Stimulated activated CD4-positive, alpha-beta T cell treated with anti-CD3 and anti-CD28 coated beads, Interleukin-1b, Interleukin-23, amount 100 ng/mL, for 24 hours (primary cell): ENCODE measurements at places on chromosomes 2 and 18.

DNA sequence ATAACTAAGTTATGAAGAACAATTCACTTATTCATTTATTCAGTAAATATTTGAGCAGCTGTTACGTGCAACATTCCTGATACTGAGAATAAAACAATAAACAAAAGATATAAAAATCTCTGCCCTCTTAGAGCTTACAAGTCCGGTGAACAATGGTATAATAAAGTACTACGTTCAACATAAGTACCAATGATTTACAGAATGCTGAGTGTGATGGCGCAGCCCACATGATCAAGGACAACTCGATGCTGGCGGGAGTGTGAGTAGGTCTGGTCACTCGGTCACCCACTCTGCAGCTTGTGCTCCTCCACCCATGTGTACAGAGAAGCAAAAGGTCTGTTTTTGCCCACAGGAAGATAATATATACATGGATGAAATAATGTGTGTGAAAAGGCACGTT, 254.3 kb downstream of the BCL11A start:
- no peak for DNase-seq

DNA sequence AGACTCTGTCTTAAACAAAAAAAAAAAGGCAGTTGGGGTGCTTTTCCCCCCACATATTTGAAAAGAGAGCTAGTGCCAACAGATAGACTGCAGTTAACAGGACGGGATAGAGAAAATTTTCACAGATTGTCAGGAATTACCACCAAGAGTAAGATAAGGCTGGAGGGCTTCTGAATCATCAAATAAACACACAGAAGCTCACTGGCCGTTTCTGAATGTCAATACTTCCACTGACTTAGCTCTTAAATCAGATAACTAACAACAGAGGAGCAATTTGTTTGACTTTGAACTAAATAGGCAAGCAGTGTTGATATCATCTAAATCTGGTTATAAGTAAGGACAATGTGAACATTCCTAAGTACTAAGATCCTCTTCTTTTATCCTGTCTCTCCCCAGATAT, 34.7 kb downstream of the PIEZO2 start:
- DNase-seq, result no peak

DNA sequence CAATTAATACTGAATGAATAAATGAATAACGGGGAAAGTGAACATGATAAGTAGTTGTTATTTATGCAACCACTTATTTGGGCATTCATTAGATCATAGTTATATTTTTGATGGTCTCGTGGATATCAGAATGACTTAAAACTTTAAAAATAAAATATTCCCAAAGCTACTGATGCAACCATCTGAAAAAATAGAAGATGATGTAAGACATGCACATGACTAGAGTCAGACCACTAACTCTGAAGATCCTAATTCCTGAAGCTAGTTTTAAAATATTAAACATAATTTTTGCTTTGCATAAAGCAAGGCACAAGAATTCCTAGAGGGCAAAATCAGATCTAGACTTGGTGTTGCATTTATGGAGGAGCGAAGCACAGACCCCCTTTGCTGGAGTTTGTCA, 616.1 kb downstream of the IRS1 start:
- DNase-seq, result no peak

GRCh38 chr2:9774266-9774665, 69.0 kb upstream of the TAF1B start:
- no peak for DNase-seq

- DNase-seq, result no peak
Observed at GRCh38 chr18:3409811-3410210, 40.2 kb upstream of the TGIF1 start.

DNA sequence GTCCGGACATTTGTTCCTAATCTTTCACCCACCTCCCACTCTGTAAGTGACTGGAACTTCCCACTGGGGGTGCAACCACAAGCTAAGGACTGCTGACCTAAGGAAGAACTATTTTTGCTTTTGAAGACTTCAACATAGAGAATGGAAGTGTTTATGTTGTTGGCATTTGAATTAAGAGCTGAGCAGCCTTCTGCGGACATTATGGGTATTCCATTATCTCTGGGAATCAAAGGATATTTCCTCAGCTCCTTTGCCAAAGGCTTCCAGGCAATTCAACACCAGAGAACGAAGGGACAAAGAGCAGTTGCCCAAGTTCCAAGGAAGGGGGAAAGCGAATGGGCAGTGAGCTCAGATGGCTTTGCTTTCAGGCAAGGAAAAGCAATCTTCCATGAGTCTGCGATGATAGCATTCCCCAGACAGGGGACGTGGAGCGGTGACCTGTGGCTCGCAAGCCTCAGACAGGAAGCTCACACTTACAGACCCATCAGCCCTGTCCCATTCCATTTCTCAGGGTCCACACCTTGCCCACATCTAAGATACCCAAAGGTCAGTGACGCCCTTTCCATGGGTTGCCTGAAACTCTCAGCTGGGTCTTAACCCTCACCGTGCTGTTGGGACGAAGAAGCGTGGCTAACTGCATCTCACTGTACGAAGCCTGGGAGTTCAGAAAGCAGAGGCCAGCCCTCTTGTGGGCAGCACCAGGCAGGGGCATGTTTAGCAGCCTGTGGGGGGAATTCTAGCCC, 116.8 kb downstream of the COPS8 start:
- DNase-seq, result no peak

GRCh38 chr2:62293490-62294271, 97.8 kb downstream of the B3GNT2 start:
- DNase-seq, result no peak

GRCh38 chr18:11511434-11512095, 97.8 kb upstream of the SLC35G4 start:
- DNase-seq, result no peak

DNA sequence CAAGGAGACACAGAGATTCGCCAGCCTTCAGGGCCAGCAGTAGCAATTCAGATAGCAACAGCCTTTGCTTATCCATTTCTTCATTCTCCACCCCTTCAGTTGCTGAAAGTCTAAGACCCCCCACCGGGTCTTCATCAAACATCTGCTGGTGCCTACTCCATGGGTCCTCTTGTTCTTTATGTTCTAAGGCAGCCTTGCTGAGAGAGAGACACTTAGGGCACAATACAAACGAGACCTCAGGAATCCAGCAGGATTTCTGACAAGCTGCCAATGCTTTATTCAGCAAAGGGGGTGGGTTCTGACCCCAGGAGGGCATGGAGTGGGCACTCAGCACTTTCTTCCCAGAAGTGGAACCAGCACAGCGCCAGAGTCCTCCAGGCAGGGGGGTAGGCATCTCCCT, 36.2 kb upstream of the CNGA3 start:
- no peak for DNase-seq

DNA sequence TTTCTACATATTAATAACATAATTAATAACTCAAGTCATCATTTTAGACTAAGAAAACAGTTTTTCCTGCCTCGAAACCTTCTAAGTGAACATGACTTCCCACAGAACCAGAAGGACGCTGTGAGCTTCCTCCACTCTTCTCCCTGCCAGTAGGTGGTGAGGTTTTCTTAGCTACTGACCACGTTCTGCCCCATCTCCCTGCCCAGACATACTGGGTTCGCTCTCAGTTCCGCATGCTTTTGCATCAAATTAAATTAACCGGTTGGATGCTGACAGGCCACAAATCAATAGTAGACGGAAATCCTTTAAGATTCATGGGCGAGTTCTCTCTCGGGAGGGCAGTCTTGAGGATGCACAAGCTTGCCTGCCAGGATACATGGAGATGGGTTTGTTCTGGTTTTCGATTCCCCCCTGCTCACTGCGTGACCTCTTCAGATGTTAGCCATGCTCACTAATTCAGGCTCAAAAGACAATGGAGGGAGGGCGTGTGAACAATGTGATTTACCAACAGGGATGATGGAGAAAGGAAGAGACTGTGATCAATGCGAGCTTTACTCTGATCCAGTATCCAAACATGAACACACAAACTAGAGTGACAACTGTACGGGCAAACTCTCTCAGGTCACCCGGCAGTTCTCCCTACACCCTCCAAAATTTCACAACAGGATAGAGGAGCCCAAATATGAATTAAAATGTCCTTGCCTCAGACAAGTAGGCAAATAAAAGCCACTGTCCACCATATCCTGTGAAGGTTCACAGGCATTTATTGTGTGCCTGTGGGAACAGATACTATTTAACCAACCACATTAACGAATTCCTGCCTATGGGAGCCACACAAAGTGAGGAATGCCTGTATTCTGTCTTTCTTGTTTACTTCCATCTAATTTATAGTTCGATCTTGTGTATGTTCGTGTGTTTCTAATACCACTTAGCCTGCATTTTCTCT, 375.7 kb downstream of the EIPR1 start:
- no peak for DNase-seq

GRCh38 chr2:118062048-118062447, 26.2 kb upstream of the INSIG2 start:
- DNase-seq, result no peak

DNA sequence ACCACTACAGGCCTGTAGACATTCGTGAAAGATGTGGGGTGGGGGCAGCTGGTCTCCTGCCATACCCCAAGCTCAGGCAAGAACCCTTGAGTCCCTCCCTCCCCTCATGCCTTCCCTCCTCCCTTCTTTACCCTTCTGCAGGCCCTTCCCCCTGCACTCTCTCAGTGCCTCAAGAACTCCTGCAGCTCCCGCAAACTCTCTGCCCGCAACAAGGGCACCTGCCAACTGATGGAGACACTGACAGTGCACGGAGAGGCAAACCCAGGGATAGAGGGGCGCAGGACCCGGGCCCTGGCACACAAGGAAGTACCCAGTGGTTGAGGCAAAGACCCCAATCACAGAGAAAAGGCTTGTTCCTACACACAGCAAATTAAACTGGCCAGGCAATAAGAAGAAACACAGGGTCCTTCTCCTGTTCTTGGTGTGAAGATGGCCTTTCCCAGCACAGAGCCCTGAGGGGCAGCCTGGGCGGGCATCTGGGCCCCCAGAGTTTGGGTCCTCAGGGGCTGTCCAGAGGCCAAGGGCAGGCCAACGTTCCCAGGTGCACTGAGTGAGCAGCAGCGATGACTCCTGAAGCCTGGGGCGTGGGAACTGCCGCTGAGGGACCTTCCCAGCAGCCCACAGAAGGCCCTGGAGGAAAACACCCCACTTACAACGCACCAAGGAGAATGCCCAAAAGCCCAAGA, 1.6 kb downstream of the TEKT4 start:
- DNase-seq, result no peak

- DNase-seq, result no peak
Observed at GRCh38 chr2:974054-974453, 23.4 kb downstream of the SNTG2 start.

GRCh38 chr18:73136134-73136533, 268.3 kb upstream of the NETO1 start:
- DNase-seq, result no peak

GRCh38 chr2:112644933-112645309, 818 bp upstream of the SLC20A1 start:
- DNase-seq, result no peak

DNA sequence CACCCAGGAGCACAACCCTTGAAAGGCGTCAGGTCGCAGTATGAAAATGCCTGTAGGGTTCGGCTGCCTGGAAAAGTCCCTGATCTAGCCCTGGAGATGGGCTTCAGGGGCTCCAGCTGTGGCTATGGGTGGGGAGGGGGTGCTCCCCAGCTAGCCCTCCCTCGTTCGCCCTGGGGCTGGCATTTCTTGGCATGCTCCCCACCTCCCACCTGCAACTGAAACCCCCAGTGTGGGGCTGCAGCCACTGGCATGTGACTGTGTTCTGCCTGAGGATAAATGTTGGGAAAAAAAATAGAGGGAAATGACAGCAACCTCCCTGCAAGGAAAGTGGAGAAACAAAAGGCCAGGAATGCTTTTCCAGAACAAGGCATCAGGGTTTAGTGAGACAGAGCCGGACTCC, 109.2 kb downstream of the COPS8 start:
- no peak for DNase-seq

- no peak for DNase-seq
Observed at GRCh38 chr2:66689456-66690051, 254.6 kb downstream of the MEIS1 start.

DNA sequence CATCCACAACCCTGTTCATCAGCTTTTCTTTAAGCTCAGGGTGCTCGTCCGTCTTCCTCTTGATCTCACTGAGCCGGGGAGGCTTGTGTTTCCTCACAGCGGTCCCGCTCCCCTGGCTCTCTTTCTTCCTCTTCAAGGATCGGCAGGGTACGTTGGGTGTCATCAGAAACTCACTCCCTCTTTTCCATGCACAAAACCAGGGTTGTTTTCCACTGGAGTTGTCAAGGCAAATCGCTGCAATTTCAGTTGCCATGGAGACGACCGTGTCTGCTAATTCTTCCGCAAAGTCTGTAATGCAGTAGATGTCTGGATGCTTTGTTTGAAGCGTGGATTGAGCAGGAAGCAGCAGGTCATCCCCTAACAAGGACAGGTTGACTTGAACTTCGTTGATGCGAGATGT, 146.4 kb downstream of the DAW1 start:
- no peak for DNase-seq

DNA sequence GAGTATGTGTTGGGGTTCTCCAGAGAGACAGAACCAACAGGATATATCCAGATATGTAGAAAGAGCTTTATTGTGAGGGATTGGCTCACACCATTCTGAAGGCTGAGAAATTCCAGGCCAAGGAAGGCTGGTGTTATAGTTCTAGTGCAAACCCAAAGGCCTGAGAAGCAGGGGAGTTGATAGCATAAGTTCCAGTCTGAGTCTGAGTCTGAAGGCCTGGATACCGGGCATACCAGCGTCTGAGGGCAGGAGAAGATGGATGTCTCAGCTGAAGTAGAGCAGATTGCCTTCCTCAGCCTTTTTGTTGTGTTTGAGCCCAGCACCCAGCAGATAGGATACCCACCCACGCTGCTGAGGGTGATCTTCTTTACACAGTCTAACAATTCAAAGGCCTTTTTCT, 211.7 kb upstream of the RASGRP3 start:
- DNase-seq, result no peak

DNA sequence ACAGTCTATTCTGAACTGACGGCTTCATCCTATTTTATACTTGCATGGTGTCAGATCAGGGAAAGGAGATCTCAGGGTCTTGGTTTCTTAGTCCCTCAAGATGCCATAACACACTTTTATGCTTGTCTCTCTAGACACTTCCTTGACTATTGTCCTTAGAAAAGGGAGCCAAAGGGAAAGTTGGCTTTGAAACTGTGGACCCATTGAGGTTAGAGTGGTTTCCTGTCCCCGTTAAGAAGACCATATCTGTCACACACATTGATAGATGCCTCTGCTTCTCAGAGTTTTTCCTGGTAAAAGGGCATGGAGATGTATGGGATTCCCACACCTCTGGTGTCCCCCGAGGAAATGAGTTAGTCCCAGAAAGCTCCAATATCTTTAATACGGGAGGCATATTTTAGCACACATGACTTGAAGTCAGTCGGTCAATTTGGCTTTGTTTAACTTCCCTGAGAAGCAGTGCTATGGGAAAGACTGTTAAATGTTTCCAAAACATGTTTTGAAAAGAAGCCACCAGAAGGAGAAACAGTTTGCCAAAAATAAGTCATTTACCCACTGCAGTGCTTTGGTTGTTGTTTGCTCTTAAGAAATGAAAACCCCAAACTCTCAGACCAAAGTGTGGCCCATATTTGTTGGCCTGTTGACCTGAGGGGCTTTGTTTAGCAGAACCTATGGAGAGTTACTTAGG, 133.4 kb upstream of the CXCR4 start:
- no peak for DNase-seq
